Germinal center (tissue), 1 donor: ENCODE measurements at places on chromosomes 3 and 15.
A peak's percentile ranks its signal among the peaks of the same experiment; 100 is the strongest.

DNA sequence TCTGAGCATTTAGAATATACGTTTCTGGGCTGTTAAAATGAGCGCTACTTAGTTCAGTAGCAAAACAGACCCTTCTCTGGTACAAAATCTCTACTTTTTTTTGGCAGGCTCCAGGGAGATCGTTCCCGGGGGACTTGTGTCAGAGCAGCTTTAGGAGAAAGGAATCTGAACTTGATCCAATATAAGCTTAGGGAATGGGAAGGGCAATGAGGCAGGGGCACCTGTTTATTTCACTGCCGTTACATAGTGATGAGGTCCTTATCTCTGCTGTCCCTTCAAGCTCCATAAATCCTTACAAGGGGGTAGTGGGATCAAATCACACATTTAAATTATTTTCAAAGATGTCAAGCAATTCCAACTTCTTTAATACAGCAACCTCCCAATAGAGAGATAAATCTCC, 128.7 kb upstream of the BNIP2 start:
- no peak for DNase-seq

DNA sequence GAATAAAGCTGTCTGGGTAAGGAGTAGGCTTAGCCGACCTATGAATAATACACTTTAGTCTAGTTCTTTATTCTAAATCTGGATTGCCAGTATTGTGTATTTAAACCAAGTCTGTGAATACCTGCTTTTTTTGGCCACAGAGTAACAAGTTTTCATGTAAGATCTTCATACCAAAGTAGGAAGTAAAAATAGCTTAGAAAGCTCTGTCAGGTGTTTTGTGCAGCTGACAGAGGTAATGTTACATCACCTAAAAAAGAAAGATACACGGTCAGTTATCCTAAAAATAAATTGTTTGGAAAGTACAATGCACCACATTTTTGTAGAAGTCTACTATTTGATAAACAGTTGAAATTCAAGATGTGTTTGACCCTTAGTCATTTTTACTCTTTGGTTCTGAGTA, 16.5 kb downstream of the CALML4 start:
- DNase-seq = peak; percentile 39

- DNase-seq = peak; percentile 63
These were observed 9.5 kb downstream of the RPS17 start for GRCh38 chr15:82530606-82531379.

DNA sequence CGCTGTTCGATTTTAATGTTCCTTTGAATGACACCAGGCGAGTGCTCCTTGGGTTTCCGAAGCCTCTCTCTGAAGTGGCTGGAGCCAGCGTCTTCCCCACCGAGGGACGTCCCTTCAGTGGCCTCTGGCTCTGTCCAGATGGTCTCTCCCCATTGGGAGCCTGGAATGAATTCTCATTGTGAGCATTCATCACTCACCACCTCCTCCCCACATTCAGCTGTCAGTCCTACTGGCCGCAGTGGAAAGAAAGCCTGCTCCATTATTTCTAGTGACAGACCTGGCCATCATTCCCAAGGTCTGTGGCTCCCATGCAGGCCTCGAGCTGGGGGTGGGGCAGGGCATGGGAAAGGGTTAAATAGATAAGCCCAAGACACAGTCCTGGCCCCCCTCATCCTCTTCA, 35.2 kb downstream of the ZNF710 start:
- no peak for DNase-seq

GRCh38 chr3:11914651-11915050, 68.0 kb upstream of the TAMM41 start:
- DNase-seq = no peak

DNA sequence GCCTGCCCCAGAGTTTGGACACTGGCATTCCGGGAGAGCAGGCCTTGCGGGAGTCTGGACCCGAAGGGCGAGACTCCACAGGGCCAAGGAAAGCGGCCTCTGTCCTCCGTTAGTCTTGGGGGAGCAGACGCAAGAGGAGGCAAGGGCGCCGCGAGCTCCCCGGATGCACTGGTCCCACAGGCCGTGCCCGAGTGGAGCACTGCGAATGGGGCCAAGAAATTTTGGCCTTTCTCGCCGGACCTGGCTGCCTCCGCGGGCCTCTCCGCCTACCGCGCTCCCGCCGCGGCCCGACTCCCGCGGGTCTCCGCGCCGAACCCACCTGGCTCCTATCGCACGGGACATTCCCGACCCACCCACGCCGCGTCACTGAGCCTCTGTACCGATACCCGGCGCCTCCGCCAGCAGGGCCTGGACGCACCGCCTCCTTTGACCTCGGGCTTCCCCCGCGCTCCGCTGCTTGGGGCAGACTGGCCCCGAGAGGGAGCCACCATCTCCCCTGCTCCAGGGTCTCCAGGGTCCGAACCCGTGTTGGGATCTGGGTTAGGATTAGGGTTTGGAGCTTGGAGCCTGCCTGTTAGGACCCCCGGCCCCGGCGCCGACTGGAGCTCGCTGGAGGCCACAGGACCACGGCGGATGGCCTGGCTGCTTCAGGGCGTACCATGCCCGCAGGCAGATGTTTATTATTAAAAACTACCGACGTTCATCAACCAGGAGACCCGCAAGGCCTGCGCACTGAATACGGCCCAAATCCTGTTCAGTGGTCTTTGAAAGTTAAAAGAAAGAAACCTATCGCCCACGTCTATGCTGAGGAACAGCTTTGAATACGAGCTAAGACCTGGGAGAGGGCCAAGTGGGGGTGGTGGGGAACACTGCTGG, 11.7 kb downstream of the SHOX2 start:
- no peak for DNase-seq

DNA sequence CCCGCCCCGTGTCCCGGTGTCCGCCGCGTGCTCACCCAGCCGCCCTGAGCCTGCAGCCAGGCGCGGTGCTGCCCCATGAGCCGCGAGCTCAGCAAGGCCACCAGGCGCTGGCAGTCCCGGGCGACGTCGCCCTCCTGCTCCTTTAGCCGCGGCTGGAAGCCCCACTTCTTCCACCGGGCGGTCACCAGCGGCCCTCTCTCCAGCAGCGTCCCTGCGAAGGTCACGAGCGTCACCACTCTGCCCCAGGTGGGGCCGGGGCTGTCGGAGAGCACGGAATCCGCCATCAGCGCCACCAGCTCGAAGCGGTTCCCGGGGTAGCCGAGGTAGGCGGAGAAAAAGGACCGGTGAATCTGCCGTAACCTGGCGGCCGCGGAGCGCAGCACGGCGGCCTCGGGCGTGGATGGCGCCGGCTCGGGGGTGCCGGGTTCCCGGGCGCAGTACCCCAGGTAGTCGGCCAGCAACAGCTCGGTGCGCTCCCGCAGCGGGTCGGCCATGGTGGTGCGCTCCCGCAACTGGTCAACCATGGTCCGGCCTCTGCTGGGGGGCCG, 298 bp downstream of the BCL2L10 start:
- peak; percentile 78 for DNase-seq

DNA sequence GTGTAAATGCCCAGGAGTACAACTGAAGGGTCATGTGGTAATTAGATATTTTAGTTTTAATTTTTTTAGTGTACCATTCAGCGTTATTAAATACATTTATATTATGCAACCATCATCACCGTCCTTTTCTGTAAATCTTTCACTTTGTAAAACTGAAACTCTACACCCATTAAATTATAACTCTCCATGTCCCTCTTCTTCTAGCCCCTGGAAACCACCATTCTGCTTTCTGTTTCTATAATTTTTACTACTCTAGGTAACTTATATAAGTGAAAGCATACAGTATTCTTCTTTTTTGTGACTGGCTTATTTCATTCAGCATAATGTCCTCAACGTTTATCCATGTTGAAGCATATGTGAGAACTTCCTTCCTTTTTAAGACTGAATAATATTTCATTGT, 48.1 kb downstream of the STXBP5L start:
- DNase-seq = no peak

DNA sequence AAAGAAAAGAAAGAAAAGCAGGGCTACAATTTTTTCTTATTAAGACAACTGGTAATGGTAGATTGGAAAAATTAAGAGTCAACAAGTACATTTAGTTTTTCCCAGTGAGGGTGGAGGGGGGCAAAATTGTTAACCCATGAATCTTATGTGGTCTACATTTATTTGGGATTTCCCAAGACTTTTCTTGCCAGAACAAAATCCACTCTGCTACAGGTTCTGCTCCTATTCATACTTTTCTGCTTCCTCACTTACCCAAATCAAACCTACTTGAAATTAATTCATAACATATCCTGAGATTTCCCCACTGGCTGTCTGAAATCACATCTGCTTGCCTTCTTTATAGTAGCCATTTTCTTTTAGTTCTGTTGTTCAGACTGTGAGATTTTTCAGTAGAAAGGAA, 41.1 kb downstream of the VGLL3 start:
- no peak for DNase-seq

- peak; percentile 74 for DNase-seq
These were observed 1.2 kb upstream of the LRRC34 start for GRCh38 chr3:169813757-169814517.

DNA sequence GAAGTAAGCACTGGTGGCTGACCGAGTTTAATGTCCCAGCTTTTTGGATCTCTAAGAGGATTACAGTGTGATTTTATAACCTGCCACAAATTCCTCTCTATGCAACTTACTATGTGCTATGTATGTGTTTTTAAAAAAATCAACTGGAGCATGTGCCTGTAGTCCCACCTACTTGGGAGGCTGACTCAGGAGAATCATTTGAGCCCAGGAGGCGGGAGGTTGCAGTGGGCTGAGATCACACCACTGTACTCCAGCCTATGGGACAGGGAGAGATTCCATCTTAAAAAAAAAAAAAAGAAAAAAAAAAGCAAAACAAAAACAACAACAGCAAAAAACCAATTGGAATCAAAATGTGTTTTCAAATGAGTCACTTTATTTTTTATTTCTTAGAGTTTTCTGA, 29.6 kb downstream of the DUT start:
- DNase-seq = no peak

DNA sequence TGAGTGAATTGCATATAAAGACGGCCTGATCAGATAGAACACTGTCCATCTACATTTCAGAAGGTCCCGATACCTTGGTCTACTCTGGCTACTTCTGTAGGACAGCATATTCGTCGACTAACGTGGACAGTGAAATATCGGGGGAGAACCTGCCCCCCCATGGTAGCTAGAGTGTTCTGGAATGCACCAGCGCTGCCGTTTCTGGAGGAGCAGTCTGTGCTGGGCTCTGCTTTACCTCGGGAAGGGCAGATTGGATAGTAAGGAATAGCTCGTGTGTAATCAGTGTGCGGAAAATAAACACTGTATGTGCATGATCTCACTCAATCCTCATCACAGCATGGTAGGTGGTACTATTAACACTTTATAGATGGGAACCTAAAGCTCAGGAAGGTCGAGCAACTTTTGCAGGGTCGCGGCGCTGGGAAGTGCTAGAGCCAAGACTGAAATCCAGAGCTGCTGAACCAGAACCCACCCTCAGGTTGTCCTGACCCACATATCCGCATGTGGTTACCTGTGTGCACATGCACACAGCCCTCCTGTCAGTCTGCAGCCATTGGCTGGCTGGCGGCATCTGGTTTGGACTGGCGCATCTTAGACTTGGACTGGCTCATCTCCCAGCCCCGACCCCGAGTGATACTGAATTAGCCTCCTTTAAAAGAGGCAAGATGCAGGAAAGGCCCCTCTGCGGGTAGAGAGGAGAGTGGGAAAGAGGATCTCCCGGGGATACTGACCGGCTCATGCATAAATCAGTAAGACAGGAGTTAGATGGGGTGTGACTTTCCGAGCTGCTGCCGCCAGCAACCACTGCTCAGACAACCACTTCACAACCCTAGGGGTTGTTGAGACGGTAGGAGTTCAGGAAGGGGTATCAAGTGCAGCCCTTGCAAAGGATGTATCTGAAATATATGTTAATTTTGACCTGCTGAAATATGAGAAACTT, 155.0 kb upstream of the BHLHE40 start:
- DNase-seq = no peak

GRCh38 chr3:125107861-125108567, 52.2 kb upstream of the HEG1 start:
- DNase-seq = peak; percentile 63

DNA sequence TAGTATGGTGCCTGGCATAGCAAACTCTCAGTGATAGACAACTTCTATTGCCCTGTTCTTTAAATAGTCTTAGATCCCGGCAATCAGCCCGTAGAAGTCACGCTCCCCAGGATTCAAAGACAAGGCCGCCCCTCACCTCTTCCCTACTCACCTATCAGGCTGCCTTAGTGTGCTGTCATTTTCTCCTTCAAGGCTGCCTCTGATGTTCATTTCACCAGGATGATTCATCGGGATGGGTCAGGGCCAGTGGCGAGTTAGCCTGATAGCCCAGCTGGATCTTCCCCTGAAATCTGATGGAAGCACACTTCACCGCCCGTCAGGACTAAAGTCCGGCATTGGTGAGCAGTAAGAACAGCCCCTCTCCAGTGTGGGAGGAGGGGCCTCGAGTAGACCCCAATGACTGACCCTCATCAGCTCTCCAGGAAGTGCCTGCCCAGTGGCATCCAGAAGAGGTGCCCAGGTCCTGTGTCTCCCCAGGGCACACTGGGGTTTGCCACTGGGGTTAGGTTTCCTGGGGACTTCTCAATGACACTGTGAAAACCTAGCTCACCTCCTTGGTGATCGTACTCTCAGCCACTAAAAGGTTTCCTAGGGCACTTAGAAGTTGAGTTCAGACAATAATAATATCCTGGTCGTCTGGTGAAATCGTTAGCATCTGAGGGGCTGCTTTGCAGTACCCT, 37.5 kb downstream of the TPM1 start:
- no peak for DNase-seq

GRCh38 chr15:92625251-92625980, 30.2 kb downstream of the FAM174B start:
- DNase-seq = no peak

DNA sequence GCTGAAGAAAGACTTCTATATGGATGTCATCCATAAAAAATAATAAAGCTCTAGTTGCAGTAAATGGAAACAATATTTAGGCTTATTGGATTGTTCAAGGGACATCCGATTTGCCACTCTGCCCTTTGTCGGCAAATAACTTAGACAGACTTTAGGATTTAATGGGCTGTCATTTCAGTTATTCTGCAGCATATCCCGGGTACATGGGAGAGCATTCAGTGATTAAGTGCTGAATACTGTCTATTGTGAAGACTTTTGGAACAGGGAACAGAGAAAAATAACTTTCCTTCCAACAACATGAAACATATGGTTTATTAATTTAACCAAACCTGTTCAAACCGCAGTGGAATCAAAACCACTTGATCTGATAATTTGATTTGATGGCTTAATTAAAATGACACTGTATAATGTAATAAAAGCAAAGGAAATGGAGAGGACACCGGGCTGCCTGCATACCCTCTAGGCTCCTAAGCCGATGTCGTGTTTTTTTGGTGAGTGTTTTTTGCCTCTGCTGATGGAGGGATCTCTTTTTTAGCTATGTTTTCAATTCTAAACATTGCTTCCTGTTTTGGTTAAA, 199.3 kb downstream of the FEZF2 start:
- DNase-seq = no peak

GRCh38 chr3:62187022-62187431, 186.3 kb downstream of the FEZF2 start:
- DNase-seq = no peak

GRCh38 chr3:32454111-32454510, 48.5 kb downstream of the CMTM6 start:
- DNase-seq = no peak

GRCh38 chr3:176587089-176587488, 610.2 kb downstream of the TBL1XR1 start:
- no peak for DNase-seq

- DNase-seq = no peak
These were observed 95.7 kb upstream of the C3orf80 start for GRCh38 chr3:160129459-160130061.

- no peak for DNase-seq
These were observed 3.6 kb downstream of the LRRC57 start for GRCh38 chr15:42544853-42545629.

GRCh38 chr3:46908986-46909534, 31.5 kb downstream of the PTH1R start:
- DNase-seq = no peak

GRCh38 chr15:68184616-68185480, 20.3 kb downstream of the CALML4 start:
- DNase-seq = no peak
